CD4-positive, alpha-beta T cell treated with Interleukin-21 for 1 hour (primary cell): ENCODE measurements at places on chromosomes 3 and 15.
A peak's percentile ranks its signal among the peaks of the same experiment; 100 is the strongest.

DNA sequence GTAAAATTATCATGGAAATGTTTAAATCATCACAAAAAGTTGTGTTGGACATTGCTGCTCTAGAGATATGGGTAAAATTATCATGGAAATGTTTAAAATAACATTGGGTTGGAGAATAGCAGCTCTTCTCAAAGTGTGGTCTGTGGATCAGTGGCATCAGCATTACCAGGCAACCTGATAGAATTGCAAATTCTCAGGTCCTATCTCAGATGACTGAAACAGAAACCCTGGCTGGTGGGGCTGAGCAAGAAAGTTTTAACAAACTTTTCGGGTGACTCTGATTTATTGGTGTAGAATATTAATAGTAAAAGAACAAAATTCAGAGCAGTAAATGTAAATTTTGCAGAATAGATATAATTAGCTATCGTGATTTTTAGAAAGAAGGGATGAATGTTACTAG lies 28.9 kb downstream of the NXPE3 start:
- no peak for DNase-seq

DNA sequence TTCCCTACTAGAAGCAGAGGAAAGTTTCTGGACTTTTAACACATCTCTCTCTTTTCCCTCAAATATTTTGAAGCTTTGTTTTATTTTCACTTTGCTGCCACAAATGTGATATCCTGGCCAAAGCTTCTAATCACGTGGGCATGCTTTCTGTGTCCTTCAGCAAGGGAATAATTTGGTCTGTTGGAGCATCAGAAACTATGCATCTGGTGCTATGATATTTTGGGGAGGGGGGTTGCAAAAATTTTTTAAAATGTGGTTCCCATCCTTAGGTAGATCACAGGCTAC lies 254.2 kb downstream of the GAP43 start:
- no peak for DNase-seq

- peak; percentile 45 for DNase-seq
Measured at GRCh38 chr3:71011565-71012287, 571.8 kb downstream of the FOXP1 start.

DNA sequence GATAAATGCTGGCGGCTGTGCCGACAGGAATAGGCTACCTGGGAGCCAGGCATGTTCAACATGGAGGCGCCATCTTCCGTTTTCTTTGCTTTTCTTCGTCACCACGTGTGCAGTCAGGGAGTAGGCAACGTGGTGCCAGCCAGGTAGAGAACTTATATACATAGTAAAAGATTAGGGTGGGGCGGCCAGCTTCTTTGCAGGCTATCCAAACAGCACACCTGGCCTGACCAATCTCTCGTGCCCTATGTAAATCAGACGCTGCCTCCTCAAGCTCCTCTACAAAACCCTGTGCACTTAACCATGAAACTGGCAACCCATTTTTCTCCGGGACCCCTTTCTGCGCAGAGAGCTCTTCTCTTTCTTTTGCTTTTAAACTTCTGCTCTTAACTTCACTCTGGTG lies 28.6 kb upstream of the OR5K4 start:
- no peak for DNase-seq
